H9 (cell line): ENCODE measurements at places on chromosomes 2 and 18. TPM values are rescaled to one million over a fixed set of nuclear protein-coding genes. Genes with fewer than 3 reads are reported as not detected.

- peaks cover 3% of the 10 kb centered on the region; the same call in 2 of the 3 replicates for H3K36me3 ChIP-seq
- no peak overlapping the region for H3K4me3 ChIP-seq
- no peak overlapping the region for H3K27ac ChIP-seq
- H3K4me1 ChIP-seq, result no peaks in the 10 kb centered on the region; the same call in 1 of the 2 replicates
- DNase-seq, result no peak
Observed at GRCh38 chr18:63107171-63107845, 212.3 kb downstream of the BCL2 start.

GRCh38 chr2:25375989-25376545 lies 34.3 kb upstream of the DNMT3A start:
- H3K27me3 ChIP-seq, result no peaks in the 10 kb centered on the region; the same call in 1 of the 2 replicates

- no peaks in the 10 kb centered on the region; the same call in 1 of the 2 replicates for H3K36me3 ChIP-seq
- H3K4me1 ChIP-seq, result peaks cover 12% of the 10 kb centered on the region; the same call in 1 of the 2 replicates
- no peaks in the 10 kb centered on the region for H3K27me3 ChIP-seq
- no peak overlapping the region for H3K27ac ChIP-seq
- no peak for DNase-seq
Observed at GRCh38 chr2:15812187-15812780, 128.1 kb upstream of the MYCN start.

- no peak overlapping the region for H3K27ac ChIP-seq
- DNase-seq, result no peak
- no peaks in the 10 kb centered on the region for H3K4me1 ChIP-seq
- H3K36me3 ChIP-seq, result no peaks in the 10 kb centered on the region; the same call in 2 of the 3 replicates
Observed at GRCh38 chr2:33122726-33123125, 176.0 kb downstream of the LTBP1 start.

GRCh38 chr18:37641573-37641972 lies 76.0 kb upstream of the CELF4 start:
- peaks cover 21% of the 10 kb centered on the region for H3K36me3 ChIP-seq
- H3K4me1 ChIP-seq, result no peaks in the 10 kb centered on the region; the same call in 1 of the 2 replicates
- no peak for DNase-seq

DNA sequence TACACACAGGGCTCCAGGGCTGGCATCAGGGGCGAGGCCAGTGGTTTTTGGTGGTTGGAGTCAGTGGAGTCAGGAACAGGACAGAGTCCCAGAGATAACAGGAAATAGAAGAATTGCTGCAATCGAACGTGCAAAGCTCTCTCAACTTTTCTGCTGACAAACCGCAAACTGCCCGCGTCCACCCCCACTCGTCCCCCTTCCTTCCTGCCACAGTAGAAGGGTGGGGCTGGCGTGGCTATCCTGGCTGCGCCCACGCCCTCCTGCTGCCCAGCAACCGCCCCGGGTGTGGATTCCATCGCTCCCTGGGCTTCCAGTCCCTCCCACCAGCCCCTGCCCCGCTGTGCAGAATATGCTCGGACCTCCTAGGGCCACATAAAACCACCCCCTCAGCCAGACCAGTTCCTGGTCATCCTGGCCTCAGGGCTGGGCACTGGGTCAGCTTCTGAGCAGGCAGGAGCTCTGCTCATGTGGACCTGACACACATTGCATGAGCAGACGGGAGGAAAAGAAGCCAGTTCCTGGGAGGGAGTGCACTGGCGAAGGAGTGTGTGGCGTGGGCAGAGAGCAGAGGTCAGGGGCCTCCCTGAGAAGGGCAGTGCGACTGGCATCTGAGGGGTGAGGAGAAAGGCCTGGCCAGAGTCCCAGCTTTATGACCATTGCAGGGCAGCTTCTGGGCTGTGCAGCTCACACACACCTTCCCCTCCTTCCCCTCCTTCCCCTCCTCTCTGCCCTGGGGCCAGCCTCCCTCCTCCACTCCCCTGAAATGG lies 85.4 kb upstream of the ATG16L1 start:
- H3K27ac ChIP-seq, result no peak overlapping the region
- no peak for DNase-seq
- H3K36me3 ChIP-seq, result no peaks in the 10 kb centered on the region; the same call in 2 of the 3 replicates
- H3K27me3 ChIP-seq, result no peaks in the 10 kb centered on the region
- H3K4me1 ChIP-seq, result peaks cover 3% of the 10 kb centered on the region; the same call in 1 of the 2 replicates

DNA sequence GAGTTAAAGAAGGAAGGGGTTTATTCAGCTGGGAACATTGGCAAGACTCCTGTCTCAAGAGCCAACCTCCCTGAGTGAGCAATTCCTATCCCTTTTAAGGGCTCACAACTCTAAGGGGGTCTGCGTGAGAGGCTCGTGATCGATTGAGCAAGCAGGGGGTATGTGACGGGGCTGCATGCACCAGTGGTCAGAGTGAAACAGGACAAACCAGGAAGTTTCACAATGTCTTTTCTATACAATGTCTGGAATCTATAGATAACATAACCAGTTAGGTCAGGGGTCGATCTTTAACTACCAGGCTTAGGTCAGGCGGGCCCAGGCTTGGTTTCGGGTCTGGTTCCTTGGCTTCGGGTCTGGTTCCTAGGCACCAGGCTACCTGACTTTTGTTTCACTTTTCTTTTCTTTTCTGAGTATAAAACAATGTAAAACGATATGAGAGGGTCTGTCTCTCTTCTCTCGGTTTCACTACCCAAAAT lies 30.1 kb upstream of the LIPG start:
- no peak overlapping the region for H3K4me3 ChIP-seq
- no peak overlapping the region for H3K27ac ChIP-seq
- DNase-seq, result no peak

- no peak for DNase-seq
- H3K4me3 ChIP-seq, result no peak overlapping the region
- no peaks in the 10 kb centered on the region for H3K36me3 ChIP-seq
Observed at GRCh38 chr2:46175419-46175818, 121.8 kb upstream of the EPAS1 start.

DNA sequence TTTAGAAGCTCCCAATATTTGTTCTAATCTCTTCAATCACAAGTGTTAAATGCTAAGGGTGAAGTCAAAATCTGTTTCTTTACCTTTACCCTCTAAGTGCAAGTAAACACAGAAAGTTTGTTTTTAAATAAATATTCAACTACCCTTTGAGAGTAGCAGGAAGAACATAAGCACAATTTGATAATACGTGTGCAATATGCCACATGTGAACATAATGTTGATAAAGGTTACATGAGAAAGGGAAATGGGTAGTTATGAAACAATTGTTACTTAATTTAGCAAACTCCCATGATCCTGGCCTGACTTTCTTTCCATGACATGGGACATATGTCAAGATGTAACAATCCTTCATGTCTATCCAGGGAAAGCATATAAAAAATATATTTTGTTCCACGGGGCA lies 7.1 kb downstream of the SPRED2 start:
- H3K27ac ChIP-seq, result no peak overlapping the region
- peaks cover 4% of the 10 kb centered on the region; the same call in 1 of the 2 replicates for H3K4me1 ChIP-seq
- H3K4me3 ChIP-seq, result no peak overlapping the region
- no peak for DNase-seq
- H3K27me3 ChIP-seq, result peaks cover 6% of the 10 kb centered on the region; the same call in 1 of the 2 replicates

GRCh38 chr2:62486439-62486765 lies 19.6 kb downstream of the TMEM17 start:
- H3K4me3 ChIP-seq, result no peak overlapping the region
- no peaks in the 10 kb centered on the region for H3K36me3 ChIP-seq
- 0 out of 2 replicates have a peak, but pooled peaks cover 2% of the 10 kb centered on the region for H3K4me1 ChIP-seq
- DNase-seq, result no peak
- H3K27ac ChIP-seq, result no peak overlapping the region
- H3K27me3 ChIP-seq, result no peaks in the 10 kb centered on the region

DNA sequence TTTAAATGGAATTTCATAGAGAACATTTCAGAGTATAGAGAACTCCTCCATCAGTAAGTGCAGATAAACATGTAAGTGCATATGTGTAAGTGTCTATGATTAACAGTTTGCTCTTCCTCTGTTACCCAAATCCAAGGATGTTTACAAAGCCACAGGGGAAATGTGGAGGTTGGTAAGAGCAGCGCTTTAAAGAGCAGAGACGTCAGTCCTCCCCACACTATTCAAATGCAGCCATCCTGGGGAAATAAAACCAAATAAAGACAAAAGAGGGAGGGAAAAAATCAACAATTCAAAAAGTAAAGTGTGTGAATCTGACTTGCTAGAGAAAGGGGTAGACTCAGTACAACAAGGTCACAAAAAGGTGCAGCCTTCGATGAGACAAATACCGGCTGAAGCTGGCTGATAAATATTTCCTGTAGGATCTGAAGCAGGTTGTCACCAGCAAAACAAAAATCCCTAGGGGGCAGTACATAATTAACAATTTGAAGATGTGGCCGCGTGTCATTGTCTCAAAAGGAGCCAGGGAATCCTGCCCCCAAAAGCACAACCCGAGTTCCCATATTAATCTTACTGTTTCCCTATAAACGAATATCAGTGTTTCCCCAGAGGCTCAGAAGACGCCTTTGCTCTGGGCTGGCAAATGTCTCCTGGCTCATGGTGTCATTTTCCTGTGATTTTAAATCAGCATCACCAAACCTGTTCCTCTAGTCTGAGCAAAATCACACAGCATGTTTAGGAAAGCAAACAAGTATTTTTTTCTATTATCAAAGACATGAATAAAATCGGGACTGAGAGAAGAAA lies 216.5 kb downstream of the CDCA7 start:
- H3K4me3 ChIP-seq, result peak overlapping the region; percentile 50; the same call in 2 of the 3 replicates
- H3K27ac ChIP-seq, result no peak overlapping the region
- H3K36me3 ChIP-seq, result peaks cover 16% of the 10 kb centered on the region
- DNase-seq, result no peak
- H3K4me1 ChIP-seq, result peaks cover 2% of the 10 kb centered on the region; the same call in 1 of the 2 replicates

The RNF25 gene
- 35.3 and 40.7 TPM in 2 replicates for total RNA-seq

The ANKRD30BL gene
- total RNA-seq, result not detected in 2 replicates

The IL1R2 gene
- total RNA-seq, result not detected in 2 replicates

The DES gene
- 3.0 and 4.6 TPM in 2 replicates for total RNA-seq

The TUBB8B gene
- 0.72 and 1.0 TPM in 2 replicates for total RNA-seq

The DLGAP1 gene
- 20.0 and 23.2 TPM in 2 replicates for total RNA-seq

The FAM237A gene
- total RNA-seq, result not detected in 2 replicates

The TNS1 gene
- total RNA-seq, result 3.2 and 3.4 TPM in 2 replicates
